ENCODE measurements at places on chromosomes 1 and 21. TPM values are rescaled to one million over a fixed set of nuclear protein-coding genes. Genes with fewer than 3 reads are reported as not detected.

FOXD3 gene
- not detected for total RNA-seq

HCRTR1 gene
- not detected for total RNA-seq

ADORA3 gene
- 10.8 TPM for total RNA-seq

RPL22 gene
- 324 TPM for total RNA-seq

LDLRAD1 gene
- total RNA-seq = not detected

MTF1 gene
- total RNA-seq = 16.8 TPM

GPR37L1 gene
- 0.05 TPM for total RNA-seq

DNA sequence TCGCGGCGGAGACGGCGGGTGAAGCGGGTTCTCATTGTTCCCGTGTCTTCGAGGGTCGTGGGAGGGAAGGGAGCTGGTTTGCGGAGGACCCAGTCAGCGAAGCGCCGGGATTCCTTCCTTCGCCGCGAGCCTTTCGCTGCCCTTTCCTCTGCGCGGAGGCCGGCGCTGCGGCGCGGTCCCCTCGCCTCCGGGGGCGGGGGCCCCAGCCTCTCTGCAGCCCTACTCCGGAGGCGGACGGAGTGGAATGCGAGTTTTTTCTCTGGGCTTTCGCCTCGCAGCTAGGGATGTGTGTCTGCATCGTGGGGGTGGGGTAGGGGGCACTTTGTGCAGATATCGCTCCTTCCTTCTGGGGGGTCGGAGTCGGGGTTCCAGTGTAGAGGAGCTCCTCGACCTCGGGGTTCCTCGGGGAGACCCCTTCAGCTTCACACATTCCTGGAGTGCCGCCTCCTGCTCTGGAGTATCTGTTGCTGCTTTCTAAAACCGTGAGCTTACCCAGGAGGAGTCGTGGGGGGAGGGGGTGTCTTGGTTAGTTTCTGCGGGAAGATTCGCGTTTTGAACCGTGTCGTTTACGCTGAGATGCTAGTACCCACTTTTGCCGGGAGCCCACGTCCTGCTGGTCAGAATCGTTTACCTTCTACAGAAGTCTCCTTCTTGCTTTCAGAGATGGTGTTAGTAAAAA lies 595 bp downstream of the RNF2 start:
- peak overlapping the region; percentile 80 for H3K4me3 ChIP-seq
- peaks cover 12% of the 10 kb centered on the region for H3K4me1 ChIP-seq
- peak overlapping the region; percentile 87 for H3K27ac ChIP-seq
- peak; percentile 47 for DNase-seq
- no peaks in the 10 kb centered on the region for H3K36me3 ChIP-seq
- H3K27me3 ChIP-seq = no peaks in the 10 kb centered on the region

DNA sequence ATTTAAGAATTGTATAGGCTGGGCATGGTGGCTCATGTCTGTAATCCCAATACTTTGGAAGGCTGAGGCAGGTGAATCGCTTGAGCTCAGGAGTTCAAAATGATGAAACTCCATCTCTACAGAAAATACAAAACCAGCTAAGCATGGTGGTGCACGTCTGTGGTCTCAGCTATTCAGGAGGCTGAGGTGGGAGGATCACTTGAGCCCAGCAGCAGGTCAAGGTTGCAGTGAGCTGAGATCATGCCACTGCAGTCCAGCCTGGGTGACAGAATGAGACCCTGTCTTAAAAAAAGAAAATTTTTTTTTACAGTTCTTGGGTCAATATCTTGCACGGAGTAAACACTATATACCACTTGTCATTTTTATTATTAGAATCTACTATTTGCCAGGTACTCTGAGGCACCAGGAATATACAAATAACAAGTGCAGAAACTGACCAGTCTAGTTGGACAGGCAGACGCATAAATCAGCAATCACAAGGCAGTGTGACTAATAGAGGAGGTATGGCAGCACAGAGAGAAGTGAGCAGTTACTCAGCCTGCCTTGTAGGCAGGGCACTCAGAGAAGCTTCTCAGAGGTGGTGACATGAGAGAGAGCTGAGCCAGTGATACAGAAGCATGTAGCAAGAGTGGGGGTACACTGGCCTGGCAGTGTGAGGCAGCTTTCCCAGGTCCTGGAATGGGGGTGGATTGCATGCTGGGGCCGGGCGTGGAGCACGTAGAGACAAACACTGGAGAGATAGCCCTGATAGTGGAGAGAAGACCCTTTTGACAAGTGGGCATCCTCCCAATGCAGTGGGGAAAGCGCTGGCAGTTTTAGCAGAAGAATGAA lies 8.0 kb downstream of the PHLDA3 start:
- no peaks in the 10 kb centered on the region for H3K27me3 ChIP-seq
- no peak overlapping the region for H3K4me3 ChIP-seq

- no peaks in the 10 kb centered on the region for H3K27me3 ChIP-seq
- no peak for DNase-seq
- H3K4me1 ChIP-seq = no peaks in the 10 kb centered on the region
- no peak overlapping the region for H3K27ac ChIP-seq
- peaks cover 62% of the 10 kb centered on the region for H3K36me3 ChIP-seq
Observed at GRCh38 chr1:198717510-198717909, 78.7 kb downstream of the PTPRC start.

- no peaks in the 10 kb centered on the region for H3K27me3 ChIP-seq
- H3K4me3 ChIP-seq = no peak overlapping the region
- no peak for DNase-seq
- no peaks in the 10 kb centered on the region for H3K4me1 ChIP-seq
- no peaks in the 10 kb centered on the region for H3K36me3 ChIP-seq
- H3K27ac ChIP-seq = no peak overlapping the region
Observed at GRCh38 chr1:44511769-44512168, 106.7 kb downstream of the RNF220 start.

DNA sequence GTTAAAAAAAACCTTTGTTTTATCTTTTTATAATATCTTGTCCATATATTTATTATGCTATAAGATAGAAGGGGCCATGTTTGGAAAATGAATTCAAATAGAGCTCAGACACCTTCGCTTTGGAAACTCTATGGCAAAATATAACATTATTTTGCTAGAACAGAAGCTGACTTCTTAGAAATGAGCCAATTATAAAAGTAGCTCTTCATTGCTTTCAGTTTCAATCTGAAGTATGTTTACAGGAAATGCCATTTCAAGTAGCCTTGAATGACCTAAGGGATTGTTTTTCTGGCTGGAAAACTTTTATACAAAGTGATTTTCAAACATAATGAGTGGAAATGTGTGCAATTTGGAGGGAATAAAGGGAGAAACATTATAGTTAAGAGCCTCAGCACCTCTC lies 37.8 kb upstream of the GBP5 start:
- no peaks in the 10 kb centered on the region for H3K27me3 ChIP-seq
- peak overlapping the region; percentile 72 for H3K27ac ChIP-seq
- peaks cover 34% of the 10 kb centered on the region for H3K4me1 ChIP-seq
- H3K36me3 ChIP-seq = no peaks in the 10 kb centered on the region

GRCh38 chr1:42689912-42690311 lies 7.7 kb downstream of the YBX1 start:
- H3K36me3 ChIP-seq = no peaks in the 10 kb centered on the region
- H3K4me1 ChIP-seq = peaks cover 40% of the 10 kb centered on the region
- no peak overlapping the region for H3K27ac ChIP-seq
- no peaks in the 10 kb centered on the region for H3K27me3 ChIP-seq

DNA sequence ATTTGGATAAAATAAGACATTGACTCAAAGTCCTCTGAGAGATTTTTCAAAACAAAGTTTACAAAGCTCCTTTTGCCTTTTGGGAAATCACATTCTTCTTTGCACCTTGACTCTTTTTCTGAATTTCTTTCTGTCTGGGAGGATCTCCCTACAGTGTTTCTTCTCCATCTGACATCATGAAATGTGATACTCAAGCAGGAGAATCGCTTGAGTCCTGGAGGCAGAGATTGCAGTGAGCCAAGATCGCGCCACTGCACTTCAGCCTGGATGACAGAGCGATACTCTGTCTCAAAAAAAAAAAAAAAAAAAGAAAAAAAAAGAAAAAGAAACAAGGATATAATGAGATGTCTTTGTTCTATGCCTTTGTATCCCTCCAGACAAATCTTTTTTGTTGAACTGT lies 13.3 kb upstream of the GRIK1 start:
- H3K27me3 ChIP-seq = no peaks in the 10 kb centered on the region
- H3K27ac ChIP-seq = no peak overlapping the region
- H3K4me1 ChIP-seq = no peaks in the 10 kb centered on the region

DNA sequence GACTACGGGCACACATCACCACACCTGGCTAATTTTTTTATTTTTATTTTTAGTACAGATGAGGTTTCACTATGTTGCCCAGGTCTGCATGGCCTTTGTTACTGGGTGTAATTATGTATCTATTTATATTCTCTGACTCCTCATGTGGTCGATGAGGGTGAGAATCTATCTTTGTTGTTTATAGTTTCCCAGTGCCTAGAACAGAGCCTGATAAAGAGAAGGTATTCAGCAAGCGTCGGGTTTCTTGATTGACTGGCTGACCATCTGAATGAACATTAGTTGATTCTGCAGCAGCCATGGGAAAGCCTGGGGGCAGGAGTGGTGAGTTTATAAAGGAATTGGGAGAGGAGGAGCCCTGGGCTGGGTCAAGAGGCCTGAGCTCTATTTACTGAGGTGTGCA lies 28.5 kb downstream of the SERINC2 start:
- H3K4me1 ChIP-seq = no peaks in the 10 kb centered on the region
- peaks cover 5% of the 10 kb centered on the region for H3K27me3 ChIP-seq
- DNase-seq = no peak

DNA sequence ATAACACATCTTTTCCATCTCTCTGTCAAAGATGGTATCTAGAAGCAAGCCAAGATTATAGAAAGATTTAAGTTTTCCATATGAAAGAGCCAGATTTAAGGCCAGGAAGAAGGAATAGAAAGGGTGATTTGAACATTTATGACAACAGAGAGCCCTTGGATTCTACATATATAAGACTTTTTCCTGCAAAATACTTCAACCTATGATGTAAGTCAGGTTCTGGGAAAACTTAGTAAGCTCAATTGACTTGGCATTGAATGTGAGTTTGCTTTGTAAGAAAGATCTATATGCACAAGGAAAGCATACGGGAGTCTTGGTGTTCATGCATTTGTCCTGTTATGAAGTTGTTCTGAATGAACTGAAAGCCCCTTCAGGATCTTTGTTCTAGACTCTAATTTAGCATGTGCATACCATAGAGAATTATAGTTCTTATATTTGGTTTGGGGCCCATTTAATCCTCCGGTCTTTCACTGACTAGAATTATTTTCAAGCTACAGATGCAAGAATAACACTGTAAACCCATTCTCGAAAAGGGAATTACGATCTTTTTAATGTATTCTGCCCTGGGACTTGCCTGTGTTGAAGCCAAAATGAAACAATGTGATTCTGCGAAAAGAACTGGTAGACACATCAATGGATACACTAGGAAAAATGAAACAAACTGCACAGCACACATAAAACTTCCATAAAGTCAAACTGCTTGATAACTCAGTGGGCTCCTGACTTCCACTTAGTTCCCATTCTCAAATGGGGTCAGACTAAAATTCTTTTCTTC lies 152.8 kb downstream of the DISP1 start:
- H3K4me3 ChIP-seq = no peak overlapping the region
- H3K27me3 ChIP-seq = no peaks in the 10 kb centered on the region
- no peaks in the 10 kb centered on the region for H3K36me3 ChIP-seq
- DNase-seq = no peak
- no peak overlapping the region for H3K27ac ChIP-seq

- H3K4me3 ChIP-seq = no peak overlapping the region
- peaks cover 12% of the 10 kb centered on the region for H3K4me1 ChIP-seq
- no peaks in the 10 kb centered on the region for H3K27me3 ChIP-seq
- H3K36me3 ChIP-seq = no peaks in the 10 kb centered on the region
- H3K27ac ChIP-seq = peak overlapping the region; percentile 84
Observed at GRCh38 chr21:41928621-41929220, 25.1 kb downstream of the C2CD2 start.

DNA sequence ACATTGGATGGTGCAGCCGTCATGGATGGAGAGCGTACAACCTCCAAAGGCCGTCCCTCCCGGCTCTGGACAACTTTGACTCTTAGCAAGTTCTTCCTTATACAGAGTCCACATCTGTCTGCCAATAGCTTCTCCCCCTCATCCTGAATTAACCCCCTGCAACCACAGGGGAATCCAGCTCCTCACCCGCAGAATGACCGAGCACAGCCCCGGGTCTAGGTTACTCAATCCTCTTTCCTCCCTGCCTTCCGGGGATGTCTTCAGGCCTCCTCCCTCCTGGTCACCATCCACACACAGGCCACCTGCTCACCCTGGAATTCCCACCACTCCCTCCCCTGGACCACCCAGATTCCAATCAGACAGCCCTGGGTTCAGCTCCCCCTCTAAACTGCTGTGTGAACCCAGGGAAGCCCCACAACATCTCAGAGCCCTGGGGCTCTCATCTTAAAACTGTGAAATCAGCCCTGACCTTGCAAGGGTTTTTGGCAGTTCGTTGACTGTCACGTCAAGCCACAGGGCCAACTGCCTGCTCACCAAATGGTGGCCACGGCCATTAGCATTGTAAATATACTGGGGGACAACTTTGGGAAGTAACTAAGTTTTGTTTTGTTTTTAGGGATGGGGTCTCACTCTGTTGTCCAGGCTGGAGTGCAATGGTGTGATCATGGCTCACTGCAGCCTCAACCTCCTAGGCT lies 54.2 kb downstream of the HSPG2 start:
- no peak overlapping the region for H3K4me3 ChIP-seq
- DNase-seq = no peak
- no peaks in the 10 kb centered on the region for H3K27me3 ChIP-seq
- H3K4me1 ChIP-seq = no peaks in the 10 kb centered on the region
- no peak overlapping the region for H3K27ac ChIP-seq
- H3K36me3 ChIP-seq = peaks cover 87% of the 10 kb centered on the region

- no peak for DNase-seq
- H3K36me3 ChIP-seq = no peaks in the 10 kb centered on the region
- H3K4me1 ChIP-seq = no peaks in the 10 kb centered on the region
- H3K4me3 ChIP-seq = no peak overlapping the region
Observed at GRCh38 chr1:180435566-180435965, 66.8 kb downstream of the ACBD6 start.

- no peak overlapping the region for H3K4me3 ChIP-seq
- DNase-seq = no peak
- peaks cover 73% of the 10 kb centered on the region for H3K4me1 ChIP-seq
- H3K27me3 ChIP-seq = no peaks in the 10 kb centered on the region
- H3K27ac ChIP-seq = peak overlapping the region; percentile 85
Observed at GRCh38 chr1:36365381-36365780, 20.3 kb downstream of the STK40 start.

- H3K27me3 ChIP-seq = no peaks in the 10 kb centered on the region
- H3K36me3 ChIP-seq = peaks cover 12% of the 10 kb centered on the region
- H3K4me3 ChIP-seq = no peak overlapping the region
Observed at GRCh38 chr1:212814537-212815334, 23.0 kb downstream of the TATDN3 start.

DNA sequence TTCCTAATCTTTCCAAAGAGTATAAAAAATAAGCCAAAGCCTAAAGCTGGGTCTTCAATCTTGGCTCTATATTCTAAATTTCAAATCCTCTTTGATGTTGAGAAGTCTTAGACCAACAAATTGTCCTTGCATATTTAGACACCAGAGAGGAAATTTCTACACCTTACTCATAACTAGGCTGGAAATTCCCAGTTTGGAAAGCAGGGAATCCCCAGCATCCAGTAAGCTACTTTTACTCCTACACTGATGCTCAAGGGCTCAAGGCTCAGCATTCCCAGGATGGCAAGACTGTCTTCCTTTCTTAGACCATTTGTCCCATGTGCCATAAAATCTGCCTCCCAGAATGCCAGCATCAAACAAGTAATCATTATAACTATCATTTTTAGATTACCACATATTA lies 28.3 kb downstream of the PRDX6 start:
- no peak overlapping the region for H3K4me3 ChIP-seq
- no peaks in the 10 kb centered on the region for H3K4me1 ChIP-seq
- no peak overlapping the region for H3K27ac ChIP-seq
- no peaks in the 10 kb centered on the region for H3K36me3 ChIP-seq
- no peak for DNase-seq

Data from left lung (tissue), 14 donors.